ENCODE measurements at places on chromosomes 12 and 14. TPM values are rescaled to one million over a fixed set of nuclear protein-coding genes. Genes with fewer than 3 reads are reported as not detected.

HDAC7 gene
- total RNA-seq, result 113 TPM

DNA sequence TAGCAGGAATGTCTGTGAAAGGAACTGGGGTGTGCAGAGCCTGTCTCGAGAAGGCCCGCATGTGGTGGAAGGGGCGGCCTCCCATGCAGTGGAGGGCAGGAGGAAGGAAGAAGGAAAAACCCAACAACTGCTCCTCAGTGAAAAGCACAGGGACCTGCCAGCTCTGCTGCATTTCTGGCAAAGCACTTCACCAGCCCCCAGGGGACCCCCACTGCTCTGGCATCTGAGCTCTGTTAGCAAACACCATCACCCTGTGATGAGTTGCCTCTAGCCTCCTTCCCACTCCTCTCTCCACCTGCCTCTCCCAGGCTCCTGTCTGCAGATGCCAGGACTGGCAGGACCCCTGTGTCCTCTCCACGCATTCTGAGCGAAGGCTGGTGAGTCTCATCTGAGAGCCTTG, 69.0 kb upstream of the DDX11 start:
- DNase-seq, result no peak

- no peak for DNase-seq
Measured at GRCh38 chr12:65803251-65803650, 21.0 kb upstream of the HMGA2 start.

DNA sequence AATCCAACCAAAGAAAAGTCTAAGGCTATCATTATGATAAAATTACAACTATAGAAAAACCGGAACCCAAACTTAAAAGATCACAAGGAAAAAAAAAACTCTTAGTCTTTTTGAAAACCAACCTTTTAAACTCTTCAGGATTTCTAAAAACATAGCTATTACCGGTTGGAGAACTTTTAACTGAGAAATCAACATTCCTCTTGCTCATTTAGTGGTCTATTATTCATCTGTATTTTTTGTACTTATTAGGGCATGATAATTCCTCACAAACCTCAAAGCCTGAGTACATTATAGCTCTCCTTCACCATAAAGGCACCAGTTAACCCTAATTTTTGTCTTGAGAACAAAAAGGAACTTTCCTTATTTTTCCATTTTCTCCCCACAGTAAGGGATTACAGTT, 10.4 kb downstream of the LUM start:
- no peak for DNase-seq

DNA sequence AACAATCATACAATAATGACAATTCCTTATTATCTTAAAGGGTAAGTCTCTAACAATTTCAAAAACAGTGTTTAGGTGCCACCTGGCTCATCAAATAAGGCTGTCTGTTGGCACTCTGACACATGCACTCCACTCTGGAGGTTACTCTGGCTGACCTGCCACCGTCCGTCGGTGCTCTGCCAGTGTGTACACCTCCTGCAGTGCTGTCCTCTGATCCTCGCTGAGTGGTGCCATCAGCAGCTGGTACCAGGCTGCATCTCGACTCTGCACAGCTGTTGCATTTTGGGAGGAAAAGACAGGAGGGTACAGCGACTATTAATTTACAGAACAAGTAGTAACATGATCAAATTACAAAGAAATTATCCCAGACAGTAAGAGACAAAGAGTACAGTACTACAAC, 63.9 kb downstream of the IPO8 start:
- DNase-seq, result no peak

GRCh38 chr12:45093051-45093450, 42.2 kb upstream of the DBX2 start:
- DNase-seq, result no peak

DNA sequence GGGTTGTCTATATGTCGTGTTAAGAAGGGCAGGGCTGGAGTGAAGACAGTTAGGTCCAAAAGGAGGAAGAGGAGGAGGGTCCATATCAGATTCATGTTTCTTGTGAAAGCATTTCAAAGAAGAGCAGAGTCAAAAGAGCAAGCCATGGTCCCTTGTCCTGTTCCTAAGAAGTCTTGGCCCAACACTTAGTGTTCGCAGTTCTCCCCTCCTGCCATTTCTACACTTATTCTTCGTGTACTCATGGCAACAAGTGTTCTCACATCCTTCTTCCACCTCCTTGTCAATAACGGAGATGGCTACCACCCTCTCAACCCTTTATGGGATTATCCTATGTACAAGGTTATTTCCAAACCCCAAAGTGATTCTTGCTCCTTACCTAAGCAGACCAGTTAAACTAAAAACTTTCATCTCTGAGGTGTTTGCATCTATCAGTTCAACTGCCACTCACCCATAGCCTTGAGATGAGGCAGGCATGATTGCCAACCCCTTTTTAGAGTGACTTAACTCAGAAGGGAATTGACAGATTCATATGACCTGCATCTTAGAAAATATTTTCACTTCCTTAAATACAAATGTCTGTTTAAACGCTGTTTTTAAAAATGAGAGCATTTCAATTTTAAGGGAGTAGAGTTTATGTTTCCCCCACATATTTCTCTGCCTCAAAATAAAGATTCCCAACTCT, 19.8 kb upstream of the RNASE2 start:
- no peak for DNase-seq

- DNase-seq, result no peak
Measured at GRCh38 chr14:61508526-61508925, 186.8 kb upstream of the HIF1A start.

TPPP2 gene
- total RNA-seq, result 0.47 TPM

SYNDIG1L gene
- total RNA-seq, result 0.58 TPM

- DNase-seq, result no peak
Measured at GRCh38 chr12:114935658-114936057, 251.7 kb upstream of the TBX3 start.

DNA sequence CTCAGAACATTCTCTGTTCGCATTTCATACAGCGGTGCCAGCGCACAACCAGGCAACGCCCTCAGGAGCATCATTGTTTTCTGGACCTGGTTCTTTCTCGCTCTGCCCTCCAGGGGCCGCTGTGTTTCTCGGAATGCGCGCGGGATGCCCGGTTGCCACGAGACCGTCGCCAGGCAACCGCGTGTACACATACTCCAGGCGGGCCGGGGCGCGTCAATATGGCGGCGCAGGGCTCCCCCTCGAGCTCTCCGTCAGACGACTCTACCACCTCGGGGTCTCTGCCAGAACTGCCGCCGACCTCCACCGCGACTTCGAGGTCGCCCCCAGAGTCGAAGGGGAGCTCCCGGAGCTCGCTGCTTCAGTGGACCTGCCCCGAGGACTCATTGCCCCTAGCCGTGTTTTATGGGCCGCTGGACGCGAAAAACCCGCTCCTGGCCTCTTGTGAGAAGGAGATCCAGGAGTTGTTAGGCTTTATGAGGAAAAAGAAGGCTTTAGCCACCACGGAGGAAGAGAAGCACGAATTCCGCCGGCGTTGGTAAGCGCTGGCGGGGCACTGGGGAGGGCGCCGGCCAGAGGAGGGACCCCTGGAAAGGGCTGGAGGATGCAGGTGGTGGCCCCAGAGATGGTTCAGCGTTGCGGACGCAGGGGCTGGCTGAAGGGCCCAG, at the start of gene CFAP54:
Gene CFAP54 (plus strand): TSS at position 186 of the 665 bp plus-strand sequence. CDS start 33 bp downstream, at position 219.
- DNase-seq, result peak; percentile 90

GRCh38 chr14:94392510-94392935, 4.1 kb upstream of the SERPINA1 start:
- no peak for DNase-seq

DNA sequence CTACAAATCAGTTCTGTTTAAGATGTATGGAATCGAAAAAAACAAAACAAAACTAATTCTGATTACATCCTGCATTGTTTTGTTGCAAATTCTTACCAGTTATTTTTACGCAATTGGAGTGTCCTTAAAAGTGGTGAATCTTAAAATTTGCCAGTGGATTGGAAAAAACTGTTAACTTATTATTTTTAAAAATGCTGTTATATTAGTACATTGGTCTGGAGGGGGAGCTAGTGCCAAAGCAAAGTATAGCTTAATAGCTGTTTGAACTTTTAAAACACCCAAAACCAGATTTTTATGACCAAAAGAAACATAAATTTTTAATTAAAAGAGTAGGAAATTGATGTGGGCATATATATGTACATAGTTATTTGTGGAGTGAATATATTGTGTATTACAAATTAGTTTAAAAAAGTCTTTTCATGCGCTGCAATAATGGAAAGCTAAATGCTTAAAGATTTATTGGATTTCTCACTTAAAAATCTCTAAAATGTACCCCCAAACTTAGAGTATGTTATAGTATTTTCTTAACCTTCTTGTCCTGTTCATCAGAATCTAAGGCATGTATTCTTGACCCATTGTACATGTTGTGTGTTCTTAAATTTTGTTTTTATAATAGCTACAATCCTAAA, 2.5 kb downstream of the FUT8 start:
- DNase-seq, result no peak

DNA sequence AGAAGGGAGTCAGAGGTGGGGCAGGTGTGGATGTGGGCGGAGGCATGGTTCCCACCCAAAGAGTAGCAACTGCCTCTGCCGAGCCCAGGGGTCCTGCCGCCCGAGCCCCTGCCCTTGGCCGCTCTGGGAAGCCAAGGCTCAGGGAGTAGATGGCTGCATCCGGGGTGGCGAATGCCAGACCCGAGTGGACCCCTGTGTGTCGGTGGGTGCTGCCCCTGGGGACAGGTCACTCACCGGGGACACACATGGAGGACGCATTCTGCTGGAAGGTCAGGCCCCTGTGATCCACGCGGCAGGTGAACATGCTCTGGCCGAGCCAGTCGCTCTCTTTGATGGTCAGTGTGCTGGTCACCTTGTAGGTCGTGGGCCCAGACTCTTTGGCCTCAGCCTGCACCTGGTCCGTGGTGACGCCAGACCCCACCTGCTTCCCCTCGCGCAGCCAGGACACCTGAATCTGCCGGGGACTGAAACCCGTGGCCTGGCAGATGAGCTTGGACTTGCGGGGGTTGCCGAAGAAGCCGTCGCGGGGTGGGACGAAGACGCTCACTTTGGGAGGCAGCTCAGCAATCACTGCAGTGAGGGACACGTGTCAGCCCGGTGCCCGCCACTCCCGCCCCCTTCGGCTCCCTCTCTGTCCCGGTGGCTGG, 329.0 kb downstream of the TMEM121 start:
- peak; percentile 20 for DNase-seq

DNA sequence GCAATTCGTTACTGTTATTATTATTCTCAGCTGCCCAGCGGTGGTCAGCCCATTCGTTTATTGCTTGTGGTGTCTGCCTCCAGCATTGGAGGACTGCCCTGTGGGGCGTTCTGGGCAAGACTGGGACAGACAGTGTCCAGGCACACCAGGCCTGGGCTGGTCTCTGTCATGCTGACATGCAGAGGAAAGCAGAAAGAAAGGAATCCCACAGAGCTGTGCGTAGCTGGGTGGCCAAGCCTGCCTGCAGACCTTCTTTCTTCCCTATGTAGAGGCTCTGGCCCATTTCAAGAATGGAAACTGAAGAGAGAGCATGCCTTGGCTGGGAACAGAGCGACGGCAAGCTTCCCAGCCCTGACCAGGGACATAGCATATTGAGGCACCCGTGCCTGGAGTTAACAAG, 525.3 kb upstream of the TBX3 start:
- DNase-seq, result no peak

GRCh38 chr12:87405918-87406317, 623.3 kb downstream of the C12orf50 start:
- no peak for DNase-seq

- DNase-seq, result no peak
Measured at GRCh38 chr12:89392391-89392790, 40.1 kb upstream of the DUSP6 start.

NDUFB1 gene
- total RNA-seq, result 97.9 TPM

TAS2R13 gene
- 3.8 TPM for total RNA-seq

GRCh38 chr12:62673028-62673815, 206.6 kb downstream of the MON2 start:
- no peak for DNase-seq

DNA sequence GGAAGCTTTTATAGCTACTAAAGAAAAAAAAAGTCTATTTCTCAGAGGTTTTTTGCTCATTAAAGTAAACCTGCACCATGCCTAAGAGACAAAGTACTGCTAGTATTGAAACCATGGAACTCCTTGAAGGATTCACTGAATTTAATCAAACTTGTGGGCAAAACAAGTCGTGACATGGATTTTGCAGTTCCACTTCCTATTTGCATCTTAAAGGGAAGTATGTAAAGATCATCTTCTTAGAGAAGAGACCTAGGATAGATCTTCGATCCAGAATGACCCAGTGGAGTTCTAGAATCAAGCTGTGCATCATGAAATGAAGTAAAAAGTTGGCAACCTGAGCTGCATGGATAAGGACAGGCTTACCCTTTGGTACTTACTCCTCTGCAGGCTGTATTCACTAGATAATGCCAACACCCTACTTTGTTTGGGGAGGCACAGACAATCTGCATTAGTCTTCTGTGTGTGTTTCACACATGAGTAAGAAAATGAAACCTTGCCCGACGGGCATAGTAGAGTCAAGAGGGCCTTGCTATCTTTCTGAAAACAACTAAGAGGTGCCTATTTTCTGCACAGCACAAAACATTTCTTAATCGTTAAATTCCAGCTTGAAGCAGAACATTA, 1.9 kb downstream of the GNG2 start:
- DNase-seq, result no peak

- no peak for DNase-seq
Measured at GRCh38 chr14:38065106-38065762, 142.5 kb upstream of the SSTR1 start.

KRT79 gene
- not detected for total RNA-seq

- peak; percentile 69 for DNase-seq
Measured at GRCh38 chr12:130761537-130762318, 45.6 kb upstream of the RIMBP2 start.

DNA sequence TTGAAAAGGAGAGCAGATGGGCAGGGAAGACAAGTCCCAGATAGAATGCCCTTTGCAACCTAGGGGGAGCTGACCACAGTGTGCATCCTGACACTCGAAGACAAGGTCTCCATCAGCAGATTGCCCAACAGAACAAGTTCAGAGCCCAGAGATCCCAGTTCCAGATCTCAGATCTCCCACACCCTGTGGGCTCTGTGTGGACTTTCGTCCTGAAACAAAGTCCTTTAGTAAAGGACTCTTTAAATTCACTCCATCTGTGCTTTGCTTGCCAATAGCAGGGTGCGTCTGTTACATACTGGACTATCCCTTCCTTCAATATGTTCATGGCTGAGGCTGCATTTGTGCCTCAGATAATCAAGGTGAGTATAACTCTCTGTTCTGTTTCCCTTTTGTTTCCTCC, 8.7 kb upstream of the C1RL start:
- DNase-seq, result no peak

DPY19L2 gene
- total RNA-seq, result 19.0 TPM

- DNase-seq, result no peak
Measured at GRCh38 chr12:131101703-131102492, 148.2 kb downstream of the ADGRD1 start.

- DNase-seq, result no peak
Measured at GRCh38 chr12:7099290-7099996, 7.2 kb upstream of the C1R start.

KRT7 gene
- total RNA-seq, result 85.5 TPM

PLEKHD1 gene
- total RNA-seq, result 0.20 TPM
